Sigmoid colon (tissue), 7 donors: ENCODE measurements at places on chromosomes 7 and 10.
A peak's percentile ranks its signal among the peaks of the same experiment; 100 is the strongest.

DNA sequence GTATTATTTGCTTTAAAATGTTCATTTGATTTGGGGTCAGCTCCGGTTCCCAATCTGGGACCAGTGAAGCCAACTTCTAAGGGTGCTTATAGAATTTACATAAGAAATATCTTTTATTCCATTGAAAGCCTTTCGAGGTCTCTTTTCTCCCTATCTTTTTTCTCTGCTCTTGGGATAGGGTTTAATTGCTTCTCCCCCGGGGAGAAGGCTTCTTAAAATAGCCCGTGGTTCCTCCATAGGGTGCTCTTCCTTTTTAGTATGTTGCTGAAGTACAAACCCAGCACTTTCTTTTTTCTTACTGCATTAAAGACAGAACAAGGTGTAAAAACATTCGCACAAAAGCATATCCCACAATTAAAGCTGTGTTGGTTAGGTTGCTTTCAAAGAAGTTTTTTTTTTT, 107.5 kb downstream of the POU6F2 start:
- H3K27ac ChIP-seq: no peak overlapping the region
- DNase-seq: no peak
- peaks cover 1% of the 10 kb centered on the region for H3K27me3 ChIP-seq
- no peaks in the 10 kb centered on the region for H3K36me3 ChIP-seq
- H3K4me1 ChIP-seq: no peaks in the 10 kb centered on the region

GRCh38 chr10:107502229-107502985, 337.9 kb upstream of the SORCS1 start:
- no peak for DNase-seq
- no peak overlapping the region for H3K4me3 ChIP-seq
- H3K4me1 ChIP-seq: no peaks in the 10 kb centered on the region
- H3K27me3 ChIP-seq: no peaks in the 10 kb centered on the region
- H3K27ac ChIP-seq: no peak overlapping the region

GRCh38 chr7:80318081-80318480, 183.4 kb downstream of the GNAI1 start:
- H3K4me1 ChIP-seq: no peaks in the 10 kb centered on the region
- H3K27ac ChIP-seq: no peak overlapping the region
- H3K4me3 ChIP-seq: no peak overlapping the region
- DNase-seq: no peak
- H3K27me3 ChIP-seq: no peaks in the 10 kb centered on the region

- no peaks in the 10 kb centered on the region for H3K27me3 ChIP-seq
- DNase-seq: no peak
- no peaks in the 10 kb centered on the region for H3K4me1 ChIP-seq
- H3K36me3 ChIP-seq: no peaks in the 10 kb centered on the region
- H3K4me3 ChIP-seq: no peak overlapping the region
- no peak overlapping the region for H3K27ac ChIP-seq
These were observed 20.9 kb upstream of the FAM20C start for GRCh38 chr7:171364-171904.

GRCh38 chr7:480531-481218, 39.0 kb downstream of the PDGFA start:
- H3K4me3 ChIP-seq: no peak overlapping the region
- no peaks in the 10 kb centered on the region for H3K4me1 ChIP-seq

DNA sequence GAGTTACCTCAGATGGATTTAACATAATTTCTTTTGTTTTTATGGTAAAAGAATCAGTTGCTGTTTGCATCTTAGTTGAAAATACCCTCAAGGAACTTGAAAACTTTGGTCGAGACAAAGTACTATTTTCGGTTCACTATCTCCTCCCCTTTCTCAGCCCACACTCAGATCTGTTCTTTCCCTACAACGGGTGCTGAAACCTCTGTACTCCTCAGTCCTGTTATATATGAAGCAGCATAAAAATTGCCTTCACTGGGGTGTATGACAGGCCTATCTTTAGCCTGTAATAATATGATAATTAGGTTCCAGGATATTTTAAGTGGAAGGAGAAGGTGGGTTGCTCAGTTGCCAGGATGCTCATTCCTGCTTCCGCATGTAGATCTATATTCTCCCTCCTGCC, 105.2 kb upstream of the NOBOX start:
- DNase-seq: no peak
- no peaks in the 10 kb centered on the region for H3K4me1 ChIP-seq
- no peaks in the 10 kb centered on the region for H3K36me3 ChIP-seq
- no peaks in the 10 kb centered on the region for H3K27me3 ChIP-seq
- no peak overlapping the region for H3K4me3 ChIP-seq

GRCh38 chr10:54434782-54435181, 366.2 kb downstream of the PCDH15 start:
- H3K27me3 ChIP-seq: no peaks in the 10 kb centered on the region
- no peaks in the 10 kb centered on the region for H3K4me1 ChIP-seq
- H3K27ac ChIP-seq: no peak overlapping the region
- no peak for DNase-seq
- H3K4me3 ChIP-seq: no peak overlapping the region
- H3K36me3 ChIP-seq: no peaks in the 10 kb centered on the region

- H3K36me3 ChIP-seq: no peaks in the 10 kb centered on the region
These were observed 410.8 kb upstream of the ETV1 start for GRCh38 chr7:14400271-14400670.

- H3K4me3 ChIP-seq: no peak overlapping the region
- H3K27ac ChIP-seq: no peak overlapping the region
- H3K4me1 ChIP-seq: no peaks in the 10 kb centered on the region
- no peak for DNase-seq
- no peaks in the 10 kb centered on the region for H3K27me3 ChIP-seq
These were observed 138.1 kb downstream of the RELN start for GRCh38 chr7:103851357-103851756.

GRCh38 chr10:50469778-50470193, 154.0 kb downstream of the SGMS1 start:
- peak; percentile 55 for DNase-seq
- H3K27ac ChIP-seq: no peak overlapping the region
- H3K4me1 ChIP-seq: no peaks in the 10 kb centered on the region
- no peak overlapping the region for H3K4me3 ChIP-seq

GRCh38 chr7:138000081-138000701, 1.7 kb downstream of the CREB3L2 start:
- H3K4me3 ChIP-seq: peak overlapping the region; percentile 78
- peak; percentile 83 for DNase-seq
- H3K27me3 ChIP-seq: no peaks in the 10 kb centered on the region
- peak overlapping the region; percentile 92 for H3K27ac ChIP-seq
- no peaks in the 10 kb centered on the region for H3K4me1 ChIP-seq

DNA sequence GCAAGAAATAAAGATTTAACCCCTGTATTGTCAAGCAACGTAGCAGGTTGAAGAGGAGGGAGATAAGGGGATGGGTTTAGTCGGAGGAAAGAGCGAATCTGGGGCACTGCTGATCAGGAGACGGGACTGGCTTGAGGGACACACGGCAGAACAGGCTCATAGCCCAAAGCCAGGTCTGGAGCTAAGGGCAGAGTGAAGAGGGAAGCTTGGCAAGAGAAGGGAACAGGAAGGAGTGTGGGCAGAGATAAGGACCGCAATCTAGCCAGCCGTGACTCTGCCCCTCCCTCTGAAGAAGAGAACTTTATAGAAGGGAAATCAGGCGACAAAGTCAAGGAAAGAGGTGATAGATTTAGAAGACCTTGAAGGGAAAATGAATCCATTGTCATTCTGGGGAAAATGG, 67.6 kb downstream of the CAV1 start:
- no peaks in the 10 kb centered on the region for H3K27me3 ChIP-seq
- H3K4me1 ChIP-seq: peaks cover 13% of the 10 kb centered on the region
- H3K36me3 ChIP-seq: no peaks in the 10 kb centered on the region
- H3K27ac ChIP-seq: no peak overlapping the region
- DNase-seq: no peak
- H3K4me3 ChIP-seq: no peak overlapping the region

- no peaks in the 10 kb centered on the region for H3K4me1 ChIP-seq
- DNase-seq: no peak
- no peaks in the 10 kb centered on the region for H3K36me3 ChIP-seq
- H3K27me3 ChIP-seq: no peaks in the 10 kb centered on the region
- no peak overlapping the region for H3K27ac ChIP-seq
These were observed 91.5 kb downstream of the GSDME start for GRCh38 chr7:24665564-24666294.

DNA sequence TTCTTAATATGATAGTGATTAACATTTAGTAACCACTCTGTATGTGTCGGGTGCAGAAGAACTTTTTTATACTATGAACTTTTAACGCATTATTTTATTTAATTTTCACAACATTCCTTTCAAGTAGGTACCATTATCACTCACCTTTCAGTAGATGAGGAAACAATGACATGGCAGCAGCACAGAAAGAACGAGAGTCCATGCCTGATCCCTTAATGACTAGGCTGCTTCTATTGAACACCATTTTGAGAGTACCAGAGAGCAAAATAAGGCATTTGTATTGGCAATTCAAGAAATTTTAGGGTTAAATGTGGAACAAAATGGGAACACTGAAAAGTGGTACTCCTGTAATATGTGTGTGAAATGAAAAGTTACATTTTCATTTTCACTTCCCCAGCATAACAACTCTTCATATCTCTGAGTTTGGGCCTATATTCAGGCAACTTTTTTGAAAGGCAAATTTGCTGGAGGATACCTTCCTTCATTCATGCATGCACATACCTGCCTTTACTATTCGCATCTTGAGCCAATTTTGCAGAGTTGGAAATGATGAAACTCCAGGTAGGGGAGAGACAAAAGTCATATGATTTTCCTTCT, 12.8 kb downstream of the LRRN3 start:
- no peak overlapping the region for H3K4me3 ChIP-seq
- no peaks in the 10 kb centered on the region for H3K4me1 ChIP-seq
- no peaks in the 10 kb centered on the region for H3K36me3 ChIP-seq
- no peak overlapping the region for H3K27ac ChIP-seq

GRCh38 chr7:149171892-149172533, 23.3 kb upstream of the ZNF282 start:
- H3K4me3 ChIP-seq: no peak overlapping the region
- H3K36me3 ChIP-seq: peaks cover 40% of the 10 kb centered on the region
- no peaks in the 10 kb centered on the region for H3K4me1 ChIP-seq
- H3K27me3 ChIP-seq: no peaks in the 10 kb centered on the region

DNA sequence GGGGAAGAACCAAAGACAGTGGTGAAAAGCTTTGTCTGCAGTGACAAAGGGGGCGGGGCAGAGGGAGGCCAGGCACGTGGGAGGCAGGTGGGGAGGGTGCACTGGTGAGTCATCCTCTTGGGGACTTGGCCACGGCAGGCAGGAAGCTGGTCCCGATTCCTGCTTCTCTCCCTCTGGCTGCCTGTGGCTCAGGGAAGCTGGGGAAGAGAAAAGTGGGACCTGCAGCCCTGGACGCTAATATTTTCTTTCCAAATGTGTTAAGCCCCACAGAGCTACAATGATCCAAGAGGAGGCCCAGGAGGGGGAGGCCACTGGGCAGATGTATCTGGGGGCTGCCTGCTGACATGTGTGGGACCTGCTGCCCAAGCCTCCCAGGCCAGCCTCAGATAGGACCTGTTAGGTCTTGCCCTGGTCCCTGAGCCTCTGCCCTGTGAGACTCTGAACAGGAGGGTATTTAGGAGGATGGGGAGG, 231.8 kb downstream of the KCNMA1 start:
- H3K36me3 ChIP-seq: peaks cover 9% of the 10 kb centered on the region
- H3K27me3 ChIP-seq: no peaks in the 10 kb centered on the region
- no peak overlapping the region for H3K4me3 ChIP-seq
- peaks cover 55% of the 10 kb centered on the region for H3K4me1 ChIP-seq

GRCh38 chr10:80500572-80501380, 36.9 kb upstream of the SH2D4B start:
- no peaks in the 10 kb centered on the region for H3K36me3 ChIP-seq
- no peak for DNase-seq
- H3K4me1 ChIP-seq: peaks cover 75% of the 10 kb centered on the region
- H3K4me3 ChIP-seq: no peak overlapping the region
- peak overlapping the region; percentile 87 for H3K27ac ChIP-seq

GRCh38 chr10:121722665-121723064, 124.4 kb upstream of the FGFR2 start:
- no peak for DNase-seq
- no peaks in the 10 kb centered on the region for H3K36me3 ChIP-seq
- no peaks in the 10 kb centered on the region for H3K27me3 ChIP-seq
- no peak overlapping the region for H3K27ac ChIP-seq

- H3K4me3 ChIP-seq: no peak overlapping the region
- H3K27ac ChIP-seq: no peak overlapping the region
- peak; percentile 44 for DNase-seq
- no peaks in the 10 kb centered on the region for H3K27me3 ChIP-seq
These were observed 552.5 kb upstream of the FOXK1 start for GRCh38 chr7:4129481-4130122.

DNA sequence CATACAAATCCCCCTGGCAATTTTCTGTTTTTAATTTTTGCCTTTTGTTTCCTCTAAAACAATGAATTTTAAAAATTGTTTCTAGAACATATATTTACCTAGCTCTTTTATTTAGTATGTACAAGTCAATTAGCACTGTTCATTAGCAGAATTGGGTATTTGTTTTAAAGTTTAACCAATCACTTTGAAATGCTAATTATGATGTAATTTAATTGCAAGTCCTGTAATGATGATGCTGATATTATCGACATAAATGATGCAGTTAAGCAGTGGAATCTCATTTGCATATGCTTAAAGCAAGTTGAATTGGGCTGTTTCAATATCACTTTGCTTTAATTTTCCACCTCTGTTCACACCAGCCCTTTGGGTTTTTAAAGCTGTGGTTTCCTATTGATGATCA, 2.7 kb downstream of the FOXP2 start:
- peaks cover 49% of the 10 kb centered on the region for H3K4me1 ChIP-seq
- H3K4me3 ChIP-seq: peak overlapping the region; percentile 48
- H3K27me3 ChIP-seq: no peaks in the 10 kb centered on the region
- DNase-seq: no peak
- no peaks in the 10 kb centered on the region for H3K36me3 ChIP-seq

GRCh38 chr10:97428572-97428981, 2.6 kb downstream of the PGAM1 start:
- H3K4me1 ChIP-seq: peaks cover 30% of the 10 kb centered on the region
- peaks cover 18% of the 10 kb centered on the region for H3K36me3 ChIP-seq
- H3K27me3 ChIP-seq: no peaks in the 10 kb centered on the region
- peak overlapping the region; percentile 93 for H3K27ac ChIP-seq
